ENCODE measurements at places on chromosomes 12 and 14.

DNA sequence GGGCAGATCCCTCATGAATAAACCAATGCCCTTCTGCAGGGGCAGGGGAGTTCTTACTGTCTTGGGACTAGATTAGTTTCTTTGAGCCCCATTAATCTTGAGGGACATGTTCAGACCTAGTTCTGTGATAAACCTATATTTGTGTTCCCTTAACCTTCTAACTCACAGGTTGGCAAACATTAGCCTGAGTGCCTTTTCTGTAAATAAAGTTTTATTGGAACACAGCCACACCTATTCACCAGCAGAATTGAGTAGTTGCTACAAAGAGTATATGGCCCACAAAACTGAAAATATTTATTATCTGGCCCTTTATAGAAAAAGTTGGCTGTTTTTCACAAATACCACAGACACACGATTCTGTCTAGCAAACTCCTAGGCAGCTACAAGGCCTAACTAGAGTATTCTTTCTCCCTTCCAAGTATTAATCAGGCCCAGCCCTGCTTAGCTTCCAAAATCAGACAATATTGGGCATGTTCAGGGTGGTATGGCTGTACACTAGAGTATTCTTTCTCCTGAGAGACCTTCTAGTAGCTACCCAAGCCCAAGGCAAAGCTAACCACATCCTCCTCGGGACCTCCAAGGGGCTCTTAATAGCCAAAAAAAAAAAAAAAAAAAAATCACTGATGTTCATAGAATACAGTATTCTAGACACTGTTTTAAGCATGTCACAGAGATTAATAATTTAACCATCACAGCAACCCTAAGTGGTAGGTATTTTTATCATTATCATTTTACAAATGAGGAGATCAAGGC is 199.3 kb upstream of the PWP1 start:
- DNase-seq, result no peak

GRCh38 chr12:69884386-69884785 is 59.4 kb downstream of the MYRFL start:
- DNase-seq, result no peak

DNA sequence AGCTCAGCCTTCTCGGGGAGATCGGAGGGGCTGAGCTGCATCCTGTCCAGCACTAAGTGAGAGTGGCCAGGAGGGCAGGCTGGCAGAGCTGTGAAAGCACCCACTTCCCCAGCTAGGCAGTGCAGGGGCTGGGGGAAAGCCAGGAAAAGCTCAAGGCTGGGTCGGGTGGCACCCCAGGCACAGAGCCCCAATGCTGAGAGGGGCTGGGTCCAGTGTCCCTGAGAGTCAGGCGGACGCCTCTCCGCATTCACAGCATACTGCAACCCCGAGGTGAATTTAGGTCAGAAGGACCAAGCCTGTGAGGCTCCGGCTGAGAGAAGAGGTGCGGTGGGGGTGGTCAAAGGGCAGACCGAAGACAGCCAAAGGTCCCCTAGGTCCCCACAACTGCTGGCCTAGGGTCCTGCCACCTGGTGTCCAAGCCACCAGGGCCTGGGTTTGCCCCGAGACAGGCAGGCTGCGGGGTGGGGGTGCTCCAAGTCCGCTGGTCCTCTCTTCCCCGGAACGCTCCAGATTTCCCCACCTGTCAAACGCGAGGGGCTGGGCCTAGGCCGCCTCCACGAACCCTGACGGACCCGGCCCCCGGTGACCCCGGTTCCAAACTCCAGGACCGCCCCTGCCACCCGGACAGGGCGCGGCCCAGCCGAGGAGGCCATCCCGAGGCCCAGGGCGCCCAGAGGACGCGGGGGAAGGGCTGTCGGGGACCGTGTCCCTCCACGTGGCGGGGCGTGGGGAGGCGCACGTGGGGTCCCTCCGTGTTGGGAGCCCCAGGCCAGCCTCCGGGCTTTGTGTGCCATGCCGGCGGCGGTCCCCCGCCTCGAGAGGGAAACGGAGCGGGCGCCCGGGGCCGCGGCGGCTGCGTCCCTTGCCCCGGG is 527 bp downstream of the CAMKK2 start:
- DNase-seq, result peak; percentile 3

- DNase-seq, result no peak
Measured at GRCh38 chr12:27300226-27300625, 32.4 kb upstream of the BMAL2 start.

GRCh38 chr12:59484575-59484974 is 111.3 kb upstream of the SLC16A7 start:
- DNase-seq, result no peak

DNA sequence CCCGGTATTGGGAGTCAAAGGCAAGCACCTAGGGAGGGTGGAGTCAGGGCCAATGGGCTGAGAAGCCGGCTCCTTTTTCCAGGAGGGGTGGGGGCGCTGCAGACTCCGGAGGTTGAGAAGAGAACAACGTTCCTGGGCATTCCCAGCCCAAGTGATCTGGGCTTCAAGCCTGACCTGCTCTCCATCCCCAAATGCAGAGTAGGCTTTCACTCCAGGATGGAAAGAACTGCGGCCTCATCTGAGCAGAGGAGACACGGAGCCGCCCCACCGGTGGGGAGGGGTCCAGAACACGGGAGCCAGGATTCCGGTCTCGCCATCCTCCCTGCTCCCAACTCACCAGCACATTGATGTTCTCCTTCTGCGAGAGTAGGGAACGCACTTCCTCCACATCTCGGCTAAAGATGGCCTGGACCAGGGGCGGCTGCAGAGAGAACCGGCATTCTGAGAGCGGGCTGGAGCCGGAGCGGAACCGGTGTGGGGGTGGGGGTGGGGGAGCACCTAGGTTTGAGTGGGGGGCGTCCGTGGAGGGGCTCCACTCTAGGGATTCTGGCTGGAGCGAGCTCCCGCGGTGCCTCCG is 605 bp downstream of the ANKRD52 start:
- peak; percentile 39 for DNase-seq

DNA sequence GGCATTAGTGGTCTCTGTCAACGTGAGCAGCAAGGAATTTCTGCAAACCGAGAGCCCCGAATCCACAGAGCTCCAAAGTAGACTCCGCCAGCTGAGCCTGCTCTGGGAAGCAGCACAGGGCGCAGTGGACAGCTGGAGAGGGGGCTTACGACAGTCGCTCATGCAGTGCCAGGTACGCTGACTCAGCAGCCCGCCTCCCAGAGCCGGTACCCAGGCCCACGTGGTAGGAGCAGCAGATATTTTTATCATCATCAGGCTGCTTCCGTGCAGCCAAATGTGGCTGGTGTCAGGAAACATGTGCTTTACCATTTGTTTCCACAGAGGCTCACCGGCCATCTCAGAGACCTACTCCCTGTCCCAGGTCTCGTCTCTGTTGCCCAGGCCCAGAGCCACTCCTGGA is 73.7 kb downstream of the ESR2 start:
- DNase-seq, result no peak

DNA sequence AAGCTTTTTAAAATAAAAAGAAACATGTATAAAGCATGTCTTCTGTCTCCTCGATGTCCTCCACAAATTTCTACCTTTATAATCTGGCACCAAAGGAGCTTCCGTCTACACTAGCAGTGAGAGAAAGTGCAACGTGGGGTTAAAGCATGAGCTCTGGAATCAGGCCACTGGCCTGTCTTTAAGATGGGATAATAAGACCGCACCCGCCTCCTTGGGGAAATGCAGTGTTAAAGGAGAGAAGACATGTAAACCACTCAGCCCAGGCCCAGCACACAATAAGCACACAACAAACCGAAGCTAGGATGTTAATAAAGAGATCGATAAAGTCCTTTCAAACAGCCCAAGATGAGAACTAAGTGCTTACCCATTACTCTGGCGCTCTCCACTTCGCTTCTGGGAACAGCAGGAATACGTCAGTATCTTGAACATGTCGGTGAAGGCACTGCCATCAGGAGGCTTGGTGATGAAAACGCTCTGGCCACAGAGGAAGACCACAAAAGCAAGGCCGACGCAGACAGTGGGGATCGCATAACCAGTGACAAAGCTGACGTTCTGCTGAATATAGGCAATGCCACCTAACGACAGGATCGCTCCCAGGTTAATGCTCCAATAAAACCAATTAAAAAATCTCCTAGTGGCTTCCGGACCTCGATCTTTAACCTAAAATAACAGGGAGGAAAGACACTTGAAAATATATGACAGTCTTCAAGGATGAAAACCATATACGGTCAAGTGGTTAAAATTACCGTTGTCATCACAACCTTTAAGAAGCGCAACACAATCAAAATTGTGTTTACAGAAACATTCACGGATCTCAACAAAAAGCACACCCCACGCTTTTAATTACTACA is 9.1 kb downstream of the SLC15A4 start:
- no peak for DNase-seq
